Thoracic aorta (tissue), 2 donors: ENCODE measurements at places on chromosomes 12 and 14. TPM values are rescaled to one million over a fixed set of nuclear protein-coding genes. Genes with fewer than 3 reads are reported as not detected.

DNA sequence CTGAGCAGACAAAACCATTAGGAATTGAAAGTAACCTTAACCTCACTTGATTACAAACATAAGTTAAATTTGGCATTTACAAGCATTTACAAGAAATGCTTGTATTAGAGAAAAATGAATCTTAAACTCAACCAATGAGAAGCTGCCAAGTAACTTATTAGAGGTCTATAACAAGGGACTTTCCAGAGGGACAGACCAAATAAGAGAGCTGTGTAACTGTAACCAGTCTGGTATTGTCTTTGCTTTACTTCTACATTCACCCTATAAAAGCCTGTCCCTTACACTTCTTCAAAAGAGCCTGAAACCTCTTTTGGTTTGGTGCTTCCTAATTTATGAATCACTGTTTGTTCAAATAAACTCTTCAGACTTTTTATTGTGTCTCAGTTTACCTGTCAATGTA is 450.0 kb upstream of the FAR2 start:
- H3K36me3 ChIP-seq = no peaks in the 10 kb centered on the region
- DNase-seq = no peak
- no peaks in the 10 kb centered on the region for H3K27me3 ChIP-seq
- no peaks in the 10 kb centered on the region for H3K4me1 ChIP-seq
- H3K4me3 ChIP-seq = no peak overlapping the region

- no peaks in the 10 kb centered on the region for H3K36me3 ChIP-seq
- H3K27me3 ChIP-seq = no peaks in the 10 kb centered on the region
- no peak overlapping the region for H3K27ac ChIP-seq
- no peak for DNase-seq
- peak overlapping the region; percentile 53 for H3K4me3 ChIP-seq
- peaks cover 65% of the 10 kb centered on the region for H3K4me1 ChIP-seq
These were observed 57.5 kb downstream of the PLEKHA5 start for GRCh38 chr12:19186722-19187661.

DNA sequence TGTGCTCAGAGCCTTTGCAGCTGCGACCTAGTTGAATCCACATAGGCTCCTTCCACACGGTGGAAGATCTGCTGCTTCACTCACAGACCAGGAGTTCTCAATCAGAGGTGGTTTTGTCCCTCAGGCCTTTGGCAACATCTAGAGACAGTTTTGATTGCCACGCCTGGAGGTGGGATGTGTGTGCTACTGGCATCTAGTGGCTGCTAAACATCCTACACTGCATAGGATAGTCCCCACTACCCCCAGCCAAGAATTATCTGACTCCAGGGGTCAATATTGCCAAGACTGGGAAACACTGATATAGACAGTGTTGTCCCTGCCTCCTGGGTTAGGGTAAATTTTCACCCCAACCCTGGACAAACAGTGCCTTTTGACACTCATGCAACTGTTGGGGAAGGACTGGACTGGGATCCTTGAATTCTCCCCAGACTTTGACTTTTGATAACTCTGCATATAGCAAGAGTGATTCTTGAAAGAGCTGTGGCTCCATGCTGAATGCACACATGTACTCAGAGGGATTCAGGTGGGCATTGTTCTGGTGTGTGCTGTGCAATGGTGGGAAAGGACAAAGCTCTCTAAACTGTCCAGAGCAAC is 39.8 kb downstream of the BAZ2A start:
- peaks cover 32% of the 10 kb centered on the region for H3K36me3 ChIP-seq
- H3K27ac ChIP-seq = no peak overlapping the region
- DNase-seq = no peak
- H3K27me3 ChIP-seq = no peaks in the 10 kb centered on the region
- H3K4me1 ChIP-seq = no peaks in the 10 kb centered on the region

DNA sequence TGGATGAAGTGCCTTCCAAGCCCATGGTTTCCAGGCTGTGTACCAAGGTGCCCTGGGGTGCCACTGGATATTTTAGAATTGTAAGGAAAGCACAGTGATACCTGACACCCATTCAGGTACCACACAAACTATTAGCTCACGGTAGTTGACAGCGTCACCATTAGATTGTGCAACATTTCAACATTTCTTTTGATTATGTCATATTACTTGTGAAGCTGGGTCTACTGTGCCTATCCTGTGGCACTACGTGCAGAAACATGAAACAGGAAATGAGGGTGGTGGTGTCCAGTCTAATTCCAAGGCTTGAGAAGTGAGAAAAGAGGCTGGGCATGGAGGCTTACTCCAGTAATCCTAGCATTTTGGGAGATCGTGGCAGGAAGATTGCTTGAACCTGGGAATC is 75.5 kb upstream of the CPM start:
- H3K27me3 ChIP-seq = no peaks in the 10 kb centered on the region
- H3K27ac ChIP-seq = peak overlapping the region; percentile 8
- H3K4me1 ChIP-seq = peaks cover 14% of the 10 kb centered on the region
- no peak overlapping the region for H3K4me3 ChIP-seq
- H3K36me3 ChIP-seq = no peaks in the 10 kb centered on the region
- DNase-seq = no peak

DNA sequence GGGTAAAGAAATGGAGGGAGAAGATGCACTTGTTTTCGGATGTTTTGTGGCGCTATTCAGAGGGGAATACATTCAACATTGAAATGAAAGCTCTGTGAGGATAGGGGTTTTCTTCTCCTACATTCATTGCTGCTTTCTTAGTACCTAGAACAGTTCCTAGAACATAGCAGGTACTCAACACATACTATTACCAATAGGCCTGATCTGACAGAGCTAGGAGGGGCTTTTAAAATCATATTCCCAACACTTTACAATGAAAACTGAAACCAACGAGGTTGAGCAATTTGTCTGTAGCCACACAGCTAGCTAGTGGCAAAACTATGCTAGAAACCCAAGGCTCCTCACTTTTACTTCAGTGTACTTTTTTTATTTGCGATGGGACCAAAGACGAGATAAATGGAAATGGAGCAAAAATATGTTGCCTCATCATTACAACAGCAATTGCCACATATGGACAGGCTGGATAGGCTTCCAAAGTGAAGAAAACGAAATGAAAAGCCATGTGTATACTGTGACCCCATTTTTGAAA is 23.1 kb upstream of the IL22 start:
- H3K27me3 ChIP-seq = no peaks in the 10 kb centered on the region
- DNase-seq = no peak
- H3K27ac ChIP-seq = no peak overlapping the region
- no peaks in the 10 kb centered on the region for H3K4me1 ChIP-seq
- no peaks in the 10 kb centered on the region for H3K36me3 ChIP-seq
- H3K4me3 ChIP-seq = no peak overlapping the region

DNA sequence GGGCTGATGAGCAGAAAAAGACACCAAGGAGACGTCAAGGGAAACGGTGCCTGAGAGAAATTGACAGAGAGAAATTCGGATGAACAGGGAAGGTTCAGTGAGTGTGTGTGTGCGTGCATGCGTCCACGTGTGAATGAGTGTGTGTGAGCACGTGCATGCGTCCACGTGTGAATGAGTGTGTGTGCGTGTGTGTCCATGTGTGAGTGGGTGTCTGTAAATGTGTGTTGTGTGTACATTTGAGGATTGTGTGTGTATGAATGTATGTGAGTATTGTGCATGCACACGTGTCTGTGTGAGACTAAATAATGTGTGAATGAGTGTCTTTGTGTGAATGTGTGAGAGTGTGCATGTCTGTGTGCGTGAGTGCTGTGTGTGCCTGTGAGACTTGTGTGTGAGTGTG is 137.4 kb upstream of the MED13L start:
- no peak overlapping the region for H3K4me3 ChIP-seq
- H3K27ac ChIP-seq = no peak overlapping the region
- H3K4me1 ChIP-seq = peaks cover 8% of the 10 kb centered on the region
- DNase-seq = no peak
- no peaks in the 10 kb centered on the region for H3K27me3 ChIP-seq
- no peaks in the 10 kb centered on the region for H3K36me3 ChIP-seq

GRCh38 chr14:99781091-99781490 is 12.1 kb upstream of the EML1 start:
- H3K4me1 ChIP-seq = no peaks in the 10 kb centered on the region
- H3K36me3 ChIP-seq = no peaks in the 10 kb centered on the region

DNA sequence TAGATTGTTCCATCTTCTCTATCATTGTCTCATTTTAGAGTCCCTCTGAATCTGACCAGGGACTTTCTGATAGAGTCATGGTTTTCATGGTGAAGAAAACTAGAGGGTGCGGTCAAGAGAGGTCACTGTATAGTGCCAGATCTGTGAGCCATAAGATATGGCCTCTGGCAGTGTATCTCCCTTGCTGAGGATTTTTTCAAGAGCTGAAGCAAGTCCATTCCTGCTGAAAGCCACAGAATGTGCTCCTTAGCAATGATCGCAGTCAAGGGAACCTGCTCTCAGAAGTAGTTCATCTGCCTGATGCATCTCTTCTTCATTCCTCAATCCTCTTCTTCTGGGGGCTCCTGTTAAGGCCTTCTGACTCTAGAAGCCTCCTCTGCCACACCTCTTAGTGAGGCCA is 405.2 kb downstream of the EGLN3 start:
- H3K27me3 ChIP-seq = no peaks in the 10 kb centered on the region
- no peak overlapping the region for H3K4me3 ChIP-seq
- H3K36me3 ChIP-seq = no peaks in the 10 kb centered on the region
- no peaks in the 10 kb centered on the region for H3K4me1 ChIP-seq
- no peak for DNase-seq

DNA sequence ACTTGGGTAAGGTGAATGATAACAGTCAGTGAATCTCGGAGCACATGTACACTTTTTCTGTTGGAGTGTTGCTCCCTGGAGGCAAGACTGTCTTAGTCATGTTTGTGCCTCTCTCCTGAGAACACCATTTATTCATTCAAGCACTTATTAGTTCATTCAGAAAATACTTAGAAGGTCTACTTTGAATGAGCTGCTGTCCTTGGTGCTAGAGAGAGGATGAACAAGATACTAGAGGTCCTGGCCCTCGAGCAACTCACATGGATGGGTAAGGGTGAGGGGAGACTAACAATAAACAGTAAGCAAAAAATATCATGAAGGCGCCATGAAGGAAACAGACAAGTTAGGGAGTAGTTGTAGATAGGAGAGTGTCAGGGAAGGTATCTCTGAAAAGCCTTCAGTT is 17.1 kb upstream of the SAMD4A start:
- no peak overlapping the region for H3K27ac ChIP-seq
- no peaks in the 10 kb centered on the region for H3K36me3 ChIP-seq
- H3K4me3 ChIP-seq = no peak overlapping the region
- DNase-seq = no peak
- H3K4me1 ChIP-seq = no peaks in the 10 kb centered on the region

DNA sequence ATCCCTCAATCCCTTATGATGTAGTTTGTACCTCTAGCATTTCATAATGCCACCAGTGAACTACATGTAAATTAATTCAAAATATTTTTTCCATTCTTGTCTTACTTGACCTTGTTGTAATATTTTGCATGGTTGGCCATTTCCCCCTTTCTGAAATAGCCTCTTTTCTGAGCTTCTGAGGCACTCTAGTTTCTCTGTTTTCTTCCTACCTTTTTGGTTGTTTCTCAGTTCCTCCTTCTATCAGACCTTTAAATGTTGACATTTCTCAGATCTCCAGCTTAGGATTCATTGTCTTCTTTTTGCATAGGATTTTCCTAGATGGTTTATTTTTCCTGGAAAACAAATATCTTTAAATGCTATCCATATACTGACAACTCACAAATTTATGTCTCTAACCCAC is 9.8 kb upstream of the RMST start:
- H3K4me1 ChIP-seq = no peaks in the 10 kb centered on the region
- no peak overlapping the region for H3K27ac ChIP-seq
- DNase-seq = no peak
- H3K27me3 ChIP-seq = no peaks in the 10 kb centered on the region

DNA sequence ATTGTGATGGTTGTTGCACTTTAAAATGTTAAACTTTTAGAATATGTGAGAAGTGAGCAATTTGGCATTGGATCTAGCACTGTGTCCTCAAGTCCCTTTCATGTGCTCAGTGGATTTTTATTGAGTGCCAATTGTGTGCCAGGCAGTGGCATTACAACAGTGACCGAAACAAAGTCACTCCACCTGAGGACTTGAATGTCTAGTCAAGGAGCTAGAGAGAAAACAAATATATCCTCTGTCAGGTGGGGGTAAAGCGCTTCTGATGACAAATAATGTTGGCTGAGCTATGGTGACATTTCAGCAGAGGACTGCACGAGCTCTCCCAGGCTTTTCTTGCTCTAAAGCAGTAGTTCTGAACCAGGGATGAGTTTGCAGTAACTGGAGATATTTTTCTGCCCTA is 240.4 kb downstream of the RGS6 start:
- no peaks in the 10 kb centered on the region for H3K27me3 ChIP-seq
- H3K27ac ChIP-seq = no peak overlapping the region
- no peak for DNase-seq

DNA sequence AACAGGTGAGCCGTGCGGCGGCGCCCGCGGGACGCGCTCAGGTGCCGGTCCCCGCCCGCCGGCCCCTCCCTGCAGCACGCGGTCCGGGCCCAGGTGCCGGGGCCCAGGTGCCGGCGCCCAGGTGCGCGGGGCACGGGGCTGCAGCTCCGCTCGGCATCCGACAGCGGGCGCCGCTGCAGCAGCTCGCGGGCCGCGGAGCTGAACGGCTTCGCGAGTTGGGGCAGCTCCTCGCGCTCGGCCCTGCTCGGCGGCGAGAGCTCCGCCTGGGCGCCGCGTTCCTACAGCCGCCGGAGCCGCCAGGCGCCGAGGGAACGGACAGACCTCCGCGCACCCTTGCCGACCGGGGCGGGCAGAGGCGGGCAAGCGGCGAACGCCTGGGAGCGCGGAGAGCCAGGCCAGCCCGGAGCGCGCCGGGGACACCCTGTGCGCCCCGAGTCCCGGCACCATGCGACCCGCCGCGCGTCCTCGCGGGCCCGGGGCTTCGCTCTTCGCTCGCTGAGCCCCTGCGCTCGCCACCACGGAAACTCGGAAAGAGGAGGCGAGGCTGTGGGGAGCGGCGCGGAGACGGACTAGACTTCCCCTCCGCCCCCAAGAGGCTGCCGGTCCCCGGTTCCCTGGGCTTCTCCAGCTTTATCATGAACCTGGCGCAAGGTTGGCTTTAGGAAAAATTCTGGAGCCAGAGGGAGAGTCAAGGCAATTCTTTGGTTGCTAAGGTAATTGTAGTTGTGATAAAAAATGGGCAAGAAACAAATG is at the start of gene RGS6:
Gene RGS6 (plus strand): TSS at position 201 of the 753 bp plus-strand sequence.
- no peaks in the 10 kb centered on the region for H3K36me3 ChIP-seq
- H3K4me3 ChIP-seq = peak within 1 kb of the TSS; percentile 40
- H3K27me3 ChIP-seq = no peaks in the 10 kb centered on the region

GRCh38 chr14:76083796-76084765 is 67.6 kb upstream of the GPATCH2L start:
- H3K4me3 ChIP-seq = no peak overlapping the region
- no peaks in the 10 kb centered on the region for H3K27me3 ChIP-seq
- peaks cover 3% of the 10 kb centered on the region for H3K36me3 ChIP-seq
- no peak overlapping the region for H3K27ac ChIP-seq

NKX2-1 gene
- not detected for total RNA-seq

KLHL33 gene
- total RNA-seq = 0.42 TPM

FICD gene
- total RNA-seq = 10.2 TPM

PTCSC3 gene
- not detected for total RNA-seq
